ENCODE measurements at places on chromosomes 1 and 21. TPM values are rescaled to one million over a fixed set of nuclear protein-coding genes. Genes with fewer than 3 reads are reported as not detected.
A peak's percentile ranks its signal among the peaks of the same experiment; 100 is the strongest.

DNA sequence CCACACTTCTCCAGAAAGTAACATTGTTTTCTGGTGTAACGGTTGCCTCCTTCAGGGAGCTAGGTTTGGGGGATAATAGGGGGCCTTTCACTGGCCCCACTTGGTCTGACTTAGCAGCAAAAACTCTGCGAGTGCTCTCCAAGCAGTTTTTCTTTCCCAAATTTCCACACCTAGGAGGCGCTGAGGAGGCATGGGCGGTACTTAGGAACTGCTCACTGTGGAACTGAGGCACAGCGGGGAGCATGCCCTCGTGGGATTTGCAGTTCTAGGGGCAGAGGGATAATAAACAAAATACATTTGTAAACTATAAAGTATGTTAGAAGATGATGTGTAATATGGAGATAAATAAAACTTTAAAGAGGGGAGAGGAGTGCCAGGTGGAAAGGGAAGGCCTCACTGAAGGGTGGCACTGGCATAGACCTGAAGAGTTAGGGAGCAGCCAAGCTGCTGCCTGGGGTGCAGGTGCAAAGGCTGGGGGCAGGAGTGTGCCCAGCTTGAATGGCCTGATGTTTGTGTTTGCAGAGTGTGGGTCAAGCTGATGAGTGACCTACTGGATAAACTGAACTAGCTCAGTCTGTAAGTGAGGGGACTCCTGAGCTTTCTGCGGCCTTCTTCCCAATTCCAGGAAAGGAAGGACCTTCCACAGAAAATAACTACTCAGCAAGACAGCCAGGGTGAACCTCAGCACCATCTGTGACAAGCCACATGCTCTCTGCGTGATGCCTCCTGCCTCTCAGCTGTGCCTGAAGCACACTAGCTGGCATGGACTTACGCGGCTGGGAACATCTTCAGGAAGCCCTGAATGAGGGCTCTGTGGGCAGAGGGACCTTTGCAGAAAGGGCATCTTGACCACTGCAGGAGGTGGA lies 1.9 kb downstream of the EPHX1 start:
- no peak overlapping the region for H3K27ac ChIP-seq
- no peaks in the 10 kb centered on the region for H3K27me3 ChIP-seq
- H3K4me3 ChIP-seq: peak overlapping the region; percentile 85
- H3K36me3 ChIP-seq: no peaks in the 10 kb centered on the region

GRCh38 chr21:33051925-33052324 lies 18.0 kb upstream of the OLIG1 start:
- H3K4me3 ChIP-seq: no peak overlapping the region
- H3K27ac ChIP-seq: no peak overlapping the region
- peaks cover 49% of the 10 kb centered on the region for H3K27me3 ChIP-seq

Gene CITED4
- polyA plus RNA-seq: not detected

GRCh38 chr21:27694667-27695066 lies 727.8 kb upstream of the ADAMTS5 start:
- H3K36me3 ChIP-seq: no peaks in the 10 kb centered on the region
- H3K4me1 ChIP-seq: peaks cover 30% of the 10 kb centered on the region
- no peaks in the 10 kb centered on the region for H3K27me3 ChIP-seq
- H3K4me3 ChIP-seq: no peak overlapping the region
- DNase-seq: peak; percentile 1

DNA sequence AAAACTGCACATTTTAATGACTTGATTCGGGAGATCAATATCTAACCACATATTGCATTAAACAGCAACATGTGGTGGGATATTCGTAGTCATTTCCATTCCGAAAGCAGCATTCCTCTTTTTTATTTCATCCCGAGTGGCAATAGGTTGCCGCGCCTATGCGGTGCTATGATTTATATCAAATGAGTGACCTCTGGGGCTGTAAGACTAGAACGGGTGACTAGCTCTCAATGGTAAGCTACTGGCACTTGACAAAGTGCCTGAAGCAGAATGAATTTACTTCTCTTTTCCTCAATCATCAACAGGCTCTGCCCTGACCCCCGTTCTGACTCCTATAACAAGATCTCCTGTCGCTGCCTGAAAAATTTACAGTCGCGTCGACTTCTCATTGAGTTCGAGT lies 162.3 kb downstream of the ZNF281 start:
- no peak overlapping the region for H3K4me3 ChIP-seq
- no peak for DNase-seq
- no peaks in the 10 kb centered on the region for H3K27me3 ChIP-seq
- peaks cover 15% of the 10 kb centered on the region for H3K4me1 ChIP-seq

DNA sequence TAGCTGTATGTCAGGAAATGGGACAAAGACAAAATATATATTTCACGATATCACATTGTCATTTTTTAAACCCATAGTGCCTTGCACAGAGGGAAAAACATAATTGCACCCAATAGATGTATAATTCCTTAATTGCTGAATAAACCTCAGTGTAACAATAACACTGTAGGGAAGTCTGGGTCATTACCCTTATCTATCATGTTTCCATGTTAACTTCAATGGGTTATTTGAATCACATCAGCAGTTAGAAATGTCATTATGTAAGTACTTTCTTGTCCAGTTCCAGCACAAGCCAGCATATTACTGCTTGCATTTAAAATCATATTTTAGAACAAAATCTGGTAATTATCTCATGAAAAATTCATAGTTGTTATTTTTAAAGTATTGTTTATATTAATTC lies 222.7 kb downstream of the HMCN1 start:
- no peaks in the 10 kb centered on the region for H3K36me3 ChIP-seq
- no peak overlapping the region for H3K27ac ChIP-seq
- H3K4me1 ChIP-seq: peaks cover 31% of the 10 kb centered on the region
- no peak overlapping the region for H3K4me3 ChIP-seq
- no peak for DNase-seq

- no peak for DNase-seq
- no peaks in the 10 kb centered on the region for H3K27me3 ChIP-seq
- H3K4me1 ChIP-seq: no peaks in the 10 kb centered on the region
- no peaks in the 10 kb centered on the region for H3K36me3 ChIP-seq
- H3K27ac ChIP-seq: no peak overlapping the region
Measured at GRCh38 chr1:18348354-18348753, 132.4 kb upstream of the KLHDC7A start.

DNA sequence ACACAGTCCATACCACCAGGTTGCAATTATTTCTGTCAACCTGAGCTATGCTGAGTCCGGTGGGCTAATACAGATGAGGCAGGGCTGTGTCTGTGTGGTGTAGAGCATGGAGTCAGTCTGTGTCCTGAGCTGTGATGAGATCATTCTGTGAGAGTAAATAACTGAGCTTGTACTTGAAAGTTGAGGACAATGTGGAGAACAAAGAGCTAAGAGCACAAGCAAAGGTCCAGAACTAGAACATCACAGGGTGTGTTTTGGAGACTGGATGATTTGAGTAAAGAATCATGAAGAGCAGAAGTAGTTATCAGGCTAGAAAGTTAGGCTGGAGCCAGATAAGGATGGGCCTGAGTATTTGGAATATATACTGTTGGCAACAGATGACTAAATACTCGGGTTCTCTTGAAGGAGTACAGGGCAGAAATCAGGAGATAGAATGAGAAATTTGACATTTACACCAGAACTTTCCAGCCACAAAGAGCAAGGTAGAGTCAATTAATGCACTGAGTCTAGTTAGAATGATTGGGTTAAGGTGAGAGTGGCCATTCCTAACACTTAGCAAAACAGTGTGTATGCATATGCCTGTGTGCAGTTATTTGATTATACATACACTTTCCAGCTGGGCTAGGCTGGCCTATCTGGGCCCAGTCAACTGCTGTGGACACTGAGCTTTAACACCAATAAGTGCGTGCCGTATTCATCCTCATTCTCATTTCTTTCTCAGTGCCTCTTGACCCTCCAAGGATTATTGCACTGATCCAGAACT lies 48.8 kb downstream of the LEPR start:
- H3K4me1 ChIP-seq: 0 out of 2 replicates have a peak, but pooled peaks cover 5% of the 10 kb centered on the region
- H3K4me3 ChIP-seq: no peak overlapping the region
- no peaks in the 10 kb centered on the region for H3K36me3 ChIP-seq

Gene RGS16
- polyA plus RNA-seq: 0.41 TPM

Gene SLAMF8
- polyA plus RNA-seq: not detected

DNA sequence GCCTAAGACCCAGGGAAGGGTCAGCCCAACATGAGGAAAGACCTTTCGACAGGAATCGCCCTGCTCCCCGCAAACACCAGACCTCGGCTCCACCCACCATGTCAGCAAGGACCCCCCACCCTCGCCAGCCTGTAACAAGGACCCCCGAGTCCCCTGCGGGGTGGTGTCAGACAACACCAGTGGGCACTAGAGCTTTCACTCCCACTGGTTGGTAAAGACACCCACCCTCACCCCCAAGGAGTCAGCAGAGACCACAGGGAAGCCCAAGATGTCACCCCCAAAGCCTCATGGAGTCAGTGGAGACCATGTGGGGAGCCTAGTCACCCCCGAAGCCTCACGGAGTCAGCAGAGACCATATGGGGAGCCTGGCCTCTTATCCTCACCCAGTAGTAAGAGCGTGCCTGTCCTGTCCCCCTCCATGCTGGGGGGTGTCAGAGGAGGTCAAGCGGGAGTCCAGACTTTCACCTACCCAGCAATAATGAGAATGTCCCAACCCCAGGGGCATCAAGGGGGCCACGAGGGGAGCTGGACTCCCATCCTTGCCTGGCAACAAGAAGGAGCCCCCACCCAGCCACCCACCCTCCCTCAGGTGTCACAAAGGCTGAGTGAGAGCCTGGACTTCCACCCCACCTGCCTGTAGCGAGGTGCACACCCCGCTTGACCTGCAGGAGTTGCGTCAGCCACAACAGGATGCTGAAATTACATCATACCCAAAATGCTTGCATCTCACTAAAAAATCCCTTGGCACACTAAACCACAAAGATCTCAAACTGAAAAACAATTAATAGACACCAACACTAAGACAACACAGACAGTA lies 24.8 kb downstream of the SLC19A1 start:
- peaks cover 6% of the 10 kb centered on the region for H3K36me3 ChIP-seq
- H3K4me1 ChIP-seq: no peaks in the 10 kb centered on the region
- no peaks in the 10 kb centered on the region for H3K27me3 ChIP-seq
- no peak for DNase-seq
- no peak overlapping the region for H3K27ac ChIP-seq

Gene YY1AP1
- polyA plus RNA-seq: 27.0 TPM

DNA sequence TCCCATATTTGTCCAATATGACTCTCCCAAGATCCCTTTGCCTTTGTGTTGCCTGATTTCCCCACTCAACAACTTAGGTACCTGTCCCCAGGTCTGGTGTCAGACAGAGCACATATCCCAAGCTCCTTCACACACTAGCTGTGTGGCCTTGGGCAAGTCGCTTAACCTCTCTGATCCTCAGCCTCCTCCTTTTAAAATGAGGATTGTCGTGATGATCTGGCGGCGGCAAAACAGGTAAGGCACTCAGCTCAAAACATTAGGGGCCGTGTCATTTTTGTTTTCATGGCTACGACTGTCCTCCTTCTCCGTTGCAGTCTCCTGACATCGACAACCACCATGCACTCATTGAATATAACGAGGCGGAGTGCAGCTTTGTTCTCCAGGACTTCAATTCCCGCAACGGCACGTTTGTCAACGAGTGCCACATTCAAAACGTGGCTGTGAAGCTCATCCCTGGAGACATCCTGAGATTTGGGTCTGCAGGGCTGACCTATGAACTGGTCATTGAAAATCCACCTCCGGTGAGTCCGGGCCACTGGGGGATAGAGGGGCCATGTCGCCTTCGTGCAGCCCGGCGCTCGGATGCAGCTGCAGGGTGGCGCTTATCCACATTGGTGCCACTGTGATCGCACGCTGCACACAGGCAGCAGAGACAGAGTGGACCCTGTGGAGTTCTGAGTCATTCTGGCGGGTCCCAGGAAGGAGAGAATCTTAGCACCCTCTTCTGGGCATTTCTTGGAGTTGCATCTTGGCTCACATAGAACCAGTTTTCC lies 25.2 kb downstream of the FHAD1 start:
- H3K4me1 ChIP-seq: no peaks in the 10 kb centered on the region
- peaks cover 11% of the 10 kb centered on the region for H3K27me3 ChIP-seq
- no peaks in the 10 kb centered on the region for H3K36me3 ChIP-seq
- no peak overlapping the region for H3K27ac ChIP-seq

DNA sequence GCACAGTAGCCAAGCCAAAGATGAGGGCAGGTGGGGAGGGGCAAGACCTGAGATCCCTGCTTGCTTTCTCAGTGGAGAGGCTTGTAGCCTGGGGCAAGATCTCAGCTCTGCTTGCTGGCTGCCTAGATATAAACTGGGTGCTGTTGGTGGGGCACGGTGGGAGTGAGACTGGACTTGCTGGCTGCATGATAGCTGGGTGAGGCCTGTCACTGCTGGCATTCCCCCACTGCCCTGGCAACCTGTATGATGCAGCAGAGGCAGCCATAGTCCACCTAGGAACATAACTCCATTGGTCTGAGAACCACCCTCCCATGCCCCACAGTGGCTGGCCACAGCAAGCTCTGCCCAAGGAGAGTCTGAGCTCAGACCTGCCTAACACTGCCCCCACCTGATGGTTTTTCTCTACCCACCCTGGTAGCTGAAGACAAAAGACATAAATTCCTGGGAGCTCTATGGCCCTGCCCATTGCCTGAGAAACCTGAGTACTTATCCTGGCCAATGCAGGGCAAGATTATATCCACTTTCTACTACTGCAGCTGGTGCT lies 261.9 kb upstream of the DEPDC1 start:
- DNase-seq: no peak
- H3K4me3 ChIP-seq: no peak overlapping the region
- H3K36me3 ChIP-seq: no peaks in the 10 kb centered on the region

- peak; percentile 41 for DNase-seq
- no peaks in the 10 kb centered on the region for H3K4me1 ChIP-seq
- H3K36me3 ChIP-seq: no peaks in the 10 kb centered on the region
- peak overlapping the region; percentile 60 for H3K4me3 ChIP-seq
Measured at GRCh38 chr1:22711591-22712501, 1.2 kb downstream of the EPHB2 start.

Gene FAM110D
- polyA plus RNA-seq: not detected

DNA sequence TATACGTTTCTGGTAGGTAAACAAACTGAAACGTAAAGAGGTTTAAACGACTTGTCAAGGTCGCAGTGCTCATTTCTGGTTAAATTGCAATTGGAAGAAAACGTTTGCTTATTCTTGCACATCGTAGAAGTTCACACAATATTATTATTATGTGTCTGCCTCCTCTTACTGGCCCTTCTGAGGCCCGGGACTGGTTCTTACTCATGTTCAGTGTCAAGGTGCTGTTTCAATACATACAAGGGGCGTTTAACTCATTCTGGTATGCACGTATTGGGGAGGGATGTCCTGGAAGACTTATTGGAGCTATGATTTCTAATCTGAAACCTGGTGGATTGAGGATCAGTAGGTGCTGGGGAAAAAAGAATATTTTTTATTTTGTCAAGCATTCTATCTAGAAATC lies 932 bp downstream of the RPF1 start:
- peaks cover 8% of the 10 kb centered on the region for H3K36me3 ChIP-seq

Gene LDLRAP1
- polyA plus RNA-seq: 26.9 TPM

DNA sequence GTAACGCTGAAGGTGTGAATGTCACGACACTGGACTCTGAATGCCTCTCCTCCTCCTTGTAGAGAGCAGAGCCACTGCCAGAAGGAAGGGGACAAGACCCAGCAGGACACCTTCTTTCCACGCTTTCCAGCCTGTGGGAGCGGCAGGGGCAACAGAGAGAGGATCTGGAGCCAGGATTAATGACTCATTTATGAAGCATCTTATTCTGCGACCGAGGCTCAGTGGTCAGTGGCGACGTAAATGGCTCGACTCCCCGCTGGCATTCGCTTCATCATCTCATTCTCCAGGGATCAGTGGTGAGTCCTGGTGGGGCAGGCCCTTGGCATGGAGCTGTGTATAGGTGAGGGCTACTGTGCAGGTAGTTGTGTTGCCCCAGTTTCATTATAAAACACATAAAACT lies 4.6 kb downstream of the SLC37A1 start:
- H3K36me3 ChIP-seq: no peaks in the 10 kb centered on the region
- H3K27me3 ChIP-seq: peaks cover 34% of the 10 kb centered on the region
- DNase-seq: peak; percentile 26

Measured in GM23248 (cell line).